ENCODE measurements at places on chromosomes 6 and 20.

DNA sequence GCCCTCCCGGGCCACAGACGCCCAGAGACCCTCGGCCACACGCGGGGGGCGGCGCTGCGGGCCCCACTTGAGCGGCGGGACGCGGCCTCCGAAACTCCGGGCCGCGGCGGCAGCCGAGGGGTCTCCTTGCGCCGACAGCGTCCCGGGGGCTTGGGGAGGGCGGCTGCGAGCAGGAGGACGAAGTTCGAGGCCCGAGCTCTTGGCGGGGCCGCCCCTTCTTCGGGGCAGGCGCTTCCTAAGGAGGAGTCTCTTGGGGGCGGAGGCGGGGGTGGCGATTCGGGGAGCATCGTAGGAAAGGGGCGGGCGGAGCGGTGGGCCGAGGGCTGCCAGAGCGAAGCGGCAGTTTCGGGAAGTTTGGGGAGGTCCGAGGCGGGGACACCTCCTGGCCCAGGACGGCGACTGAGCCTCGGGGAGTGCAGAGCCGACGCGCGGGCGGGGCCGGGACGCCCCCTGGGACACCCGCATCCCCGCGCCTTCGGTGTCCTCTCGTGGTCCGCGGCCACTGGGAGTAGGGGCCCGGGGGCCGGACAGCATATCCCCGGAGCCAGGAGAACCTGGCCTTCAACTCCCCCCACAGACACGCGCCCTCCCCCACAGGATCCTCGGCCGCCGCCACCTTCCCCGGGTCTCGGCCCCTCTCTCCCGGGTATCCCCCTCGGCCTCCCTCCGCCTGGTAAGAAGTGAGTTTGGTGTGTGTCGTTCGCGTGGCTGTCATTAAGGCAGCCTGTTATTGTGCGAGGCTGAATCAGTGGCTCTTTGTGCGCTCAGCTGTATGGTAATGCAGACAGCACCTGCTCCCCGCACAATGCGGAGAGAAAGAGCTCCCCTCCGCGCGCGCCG is 613 bp upstream of the DLL1 start:
- peak; percentile 74 for DNase-seq

DNA sequence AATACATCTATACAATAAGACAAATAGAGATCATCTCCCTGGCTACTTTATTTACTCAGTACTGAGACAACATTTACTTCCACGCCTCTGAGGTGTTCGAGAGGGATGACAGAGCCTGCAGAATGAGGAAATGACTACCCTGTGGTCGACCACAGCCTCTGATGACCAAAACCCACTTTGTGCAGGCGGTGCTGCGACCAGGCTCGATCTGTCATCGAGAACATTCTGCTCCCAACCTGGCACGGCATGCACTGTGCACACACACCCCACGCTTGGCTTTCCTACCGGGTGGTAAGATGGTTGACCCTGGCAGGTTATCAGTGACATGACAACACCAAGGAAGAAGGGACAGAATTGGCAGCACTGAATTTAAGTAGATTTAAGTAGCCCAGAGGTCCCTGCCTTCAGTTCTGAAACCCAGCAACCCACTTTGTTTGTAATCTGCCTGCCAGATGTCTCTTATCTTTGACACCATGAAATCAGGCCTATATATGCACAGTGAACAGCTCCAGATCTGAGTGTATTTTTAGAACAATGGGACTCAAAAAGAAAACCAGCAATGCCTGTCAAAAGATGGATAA is 42.6 kb downstream of the TTI1 start:
- peak; percentile 88 for DNase-seq

DNA sequence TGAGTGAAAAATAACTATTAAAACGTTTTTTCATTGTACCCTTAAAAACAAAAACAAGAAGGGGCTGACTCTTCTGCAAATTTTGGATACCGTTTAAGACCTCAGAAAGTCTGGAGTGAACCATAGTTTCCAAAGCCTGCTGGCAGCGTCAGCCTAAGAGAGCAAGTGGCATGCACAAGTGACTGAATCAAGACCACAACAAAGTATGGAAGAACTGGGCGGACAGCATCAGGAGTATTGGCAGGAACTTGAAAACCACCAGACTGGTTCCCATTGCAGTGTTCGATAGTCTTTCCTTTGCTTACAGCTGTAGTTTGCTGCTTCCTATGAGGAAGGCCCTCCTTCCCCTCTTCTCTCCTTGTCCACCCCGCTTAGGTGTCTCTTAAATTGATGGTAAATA is 33.7 kb upstream of the MYLIP start:
- no peak for DNase-seq

DNA sequence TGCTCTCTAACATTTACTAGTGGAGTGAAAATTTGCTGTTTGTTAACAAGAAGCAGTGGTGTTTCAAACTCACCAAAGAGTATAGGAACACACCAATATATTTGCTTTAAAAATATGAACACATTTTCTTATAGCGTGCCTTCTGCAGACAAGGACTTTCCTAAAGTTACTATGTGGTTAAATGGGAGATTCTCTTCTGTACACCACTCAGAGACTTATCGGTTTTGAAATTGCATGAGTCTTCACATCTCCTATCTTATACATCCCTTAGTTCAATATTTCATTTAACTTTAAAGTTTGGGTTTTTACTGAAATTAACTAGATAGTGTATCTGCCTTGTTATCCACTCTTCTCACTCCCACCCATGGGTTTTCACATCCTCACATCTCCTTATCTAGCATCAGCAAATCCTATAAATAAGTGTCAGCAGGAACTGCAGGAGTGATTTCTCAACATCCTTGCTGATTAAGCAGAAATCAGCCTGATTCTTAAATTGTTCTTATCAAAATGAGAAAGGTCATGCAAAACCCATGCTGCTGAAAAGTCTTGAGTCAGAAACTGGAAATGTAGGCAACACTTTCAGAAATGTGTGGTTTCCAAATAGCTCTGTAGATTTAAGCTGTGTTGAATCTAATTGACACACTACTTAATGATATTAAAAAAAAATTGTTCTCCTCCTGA is 1075.6 kb upstream of the GJE1 start:
- DNase-seq: no peak

DNA sequence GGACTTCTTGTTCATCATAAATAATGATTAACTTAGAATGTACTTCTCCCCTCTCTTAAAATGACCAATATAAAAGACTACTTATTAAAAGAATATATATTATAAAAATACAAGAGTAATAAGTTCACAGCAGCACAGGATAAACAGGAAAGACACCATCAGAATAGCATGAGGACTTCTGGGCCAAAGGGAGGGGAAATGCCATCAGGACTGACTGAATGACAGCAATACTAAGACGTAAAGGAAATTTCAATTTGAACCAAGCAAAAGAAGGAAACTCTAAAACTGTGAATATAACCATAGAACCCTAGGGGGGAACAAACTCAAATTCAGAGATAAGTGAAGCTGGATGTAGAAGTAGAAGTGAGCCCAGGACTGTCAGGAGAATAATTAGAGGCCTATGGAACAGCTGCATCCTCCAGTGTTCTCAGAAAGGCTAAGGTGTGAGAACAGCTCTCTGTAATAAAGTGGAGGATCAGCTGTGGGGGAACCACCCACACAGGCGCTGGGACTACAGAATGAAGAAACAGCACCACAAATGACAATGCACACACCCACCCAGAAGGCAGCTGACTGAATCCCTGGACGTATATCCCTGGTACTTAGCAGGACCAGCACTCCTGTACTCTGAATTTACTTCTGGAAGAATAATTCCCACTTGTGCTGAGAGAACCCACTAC is 37.8 kb downstream of the ZHX3 start:
- peak; percentile 26 for DNase-seq

GRCh38 chr6:123931928-123932327 is 128.3 kb downstream of the NKAIN2 start:
- no peak for DNase-seq

- no peak for DNase-seq
Measured at GRCh38 chr6:166703149-166703710, 76.2 kb upstream of the RPS6KA2 start.

DNA sequence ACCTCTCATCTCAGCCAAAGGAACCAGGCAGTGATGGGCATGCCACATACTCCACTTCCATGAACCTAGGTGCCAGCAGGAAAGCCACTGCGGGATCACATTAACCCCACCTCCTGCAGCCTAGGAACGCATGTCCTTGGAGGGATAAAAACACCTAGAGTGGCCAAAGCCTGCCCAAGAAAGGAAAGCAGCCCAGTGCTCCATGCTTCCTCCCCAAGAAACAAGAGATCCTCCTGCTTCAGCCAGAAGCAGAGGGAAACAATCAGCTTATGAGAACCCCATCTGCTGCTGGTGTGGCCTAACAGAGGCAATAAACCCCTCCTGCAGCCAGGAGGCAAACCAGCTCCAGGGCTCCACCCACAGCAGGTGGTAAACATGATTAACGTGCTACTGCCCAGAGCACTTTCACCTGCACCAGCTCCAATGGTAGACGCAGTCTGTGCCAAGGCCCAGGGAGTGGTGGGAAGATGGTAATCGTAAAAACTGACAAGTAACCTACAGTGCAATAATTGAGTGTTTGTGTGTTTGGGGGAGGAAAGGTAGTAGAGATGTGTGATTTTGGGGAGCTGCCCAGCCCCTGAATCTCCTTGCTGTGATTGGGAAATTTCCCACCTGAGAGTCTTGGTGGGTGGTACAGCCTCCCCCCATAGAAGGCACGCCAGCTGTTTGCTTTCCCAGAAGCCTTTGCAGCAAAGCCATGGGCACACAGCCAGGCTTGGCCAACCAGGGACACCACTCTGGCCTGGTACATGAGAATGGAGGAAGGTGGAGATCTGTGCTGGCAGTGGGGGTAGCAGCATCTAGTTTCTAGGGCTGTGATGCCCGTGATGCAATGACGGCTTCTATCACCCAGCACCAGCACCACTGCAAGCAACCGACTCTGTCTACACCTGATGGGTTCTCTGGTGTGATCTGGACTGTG is 50.6 kb upstream of the TBC1D7 start:
- DNase-seq: no peak

DNA sequence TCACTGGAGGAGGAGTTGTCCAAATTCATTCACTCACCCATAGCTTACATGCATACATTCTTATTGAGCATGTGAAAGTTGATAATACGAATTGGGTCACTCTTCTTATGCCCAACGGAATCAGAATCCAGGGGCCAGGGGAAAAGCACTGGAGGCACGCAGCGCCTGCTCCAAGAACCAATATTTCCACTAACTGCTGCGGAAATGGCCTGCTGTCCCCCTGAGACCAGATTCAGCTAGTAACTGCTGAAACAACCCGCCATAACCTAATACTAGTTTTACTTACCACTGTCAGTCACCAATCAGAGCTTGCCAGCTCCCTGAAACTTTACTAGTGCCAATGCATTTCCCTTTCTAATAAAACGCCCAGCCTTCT is 641 bp upstream of the FKBP1A start:
- no peak for DNase-seq

DNA sequence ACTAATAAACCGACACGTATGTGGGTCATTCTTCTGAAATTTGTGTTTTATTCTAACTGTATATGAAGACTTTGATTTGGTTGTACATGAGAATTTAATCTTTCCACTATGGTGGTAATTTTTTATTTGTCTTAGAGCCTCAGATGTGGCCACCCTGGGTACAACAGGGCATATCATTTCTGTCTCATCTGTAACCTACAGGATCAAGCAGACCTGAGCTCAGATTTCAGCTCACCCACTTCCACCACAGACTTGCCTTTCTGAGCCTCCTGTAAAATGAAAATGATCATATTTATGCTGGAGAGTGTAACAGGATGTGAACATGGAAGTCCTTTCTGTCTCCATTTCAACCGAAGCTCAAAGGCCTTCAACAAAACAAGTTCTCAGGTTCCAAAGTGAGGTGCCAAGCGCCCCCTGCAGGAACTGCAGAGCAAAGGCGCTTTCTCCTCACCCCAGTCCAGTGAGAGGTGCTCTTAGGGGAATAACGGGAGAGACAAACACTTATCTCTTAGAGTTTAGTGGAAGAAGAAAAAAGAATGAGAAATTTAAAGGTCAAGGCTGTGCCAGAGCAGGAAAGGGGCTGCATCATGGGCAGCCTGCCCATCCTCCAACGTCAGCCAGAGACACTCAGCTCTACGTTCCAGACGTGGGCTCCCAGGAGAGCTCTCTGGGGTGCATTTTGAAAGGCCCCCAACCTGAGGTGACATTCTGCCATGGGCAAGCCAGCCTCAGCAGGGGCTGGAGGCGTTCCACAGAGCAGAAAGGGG is 23.0 kb upstream of the CD24 start:
- peak; percentile 79 for DNase-seq

GRCh38 chr6:162710419-162710818 is 17.1 kb downstream of the PRKN start:
- no peak for DNase-seq

GRCh38 chr20:11409561-11409960 is 508.1 kb upstream of the BTBD3 start:
- DNase-seq: no peak

GRCh38 chr6:137775720-137776119 is 91.3 kb upstream of the TNFAIP3 start:
- DNase-seq: no peak

GRCh38 chr20:50469176-50469723 is 40.9 kb upstream of the PTPN1 start:
- no peak for DNase-seq

DNA sequence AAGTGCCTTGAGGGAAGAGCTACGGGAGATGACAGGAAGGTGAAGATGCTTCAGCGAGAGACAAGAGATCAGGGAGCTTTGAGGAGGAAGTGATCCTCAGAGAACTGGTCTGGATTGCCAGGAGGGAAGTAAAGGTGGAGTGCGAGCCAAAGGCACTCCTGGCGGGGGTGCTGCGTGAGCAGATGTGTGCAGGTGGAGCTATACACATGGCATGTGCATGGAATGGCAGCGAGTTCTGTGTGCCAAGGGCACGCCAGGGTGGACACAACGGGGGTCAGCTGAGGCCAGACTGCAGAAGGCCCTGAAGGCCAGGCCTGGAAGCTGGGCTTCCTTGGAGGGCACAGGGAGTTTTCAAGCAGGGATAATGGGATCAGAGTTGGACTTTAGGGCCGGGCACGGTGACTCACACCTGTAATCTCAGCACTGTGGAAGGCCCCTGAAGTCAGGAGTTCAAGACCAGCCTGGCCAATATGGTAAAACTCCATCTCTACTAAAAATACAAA is 6.2 kb downstream of the PXMP4 start:
- DNase-seq: no peak

GRCh38 chr6:41535766-41536165 is 10.4 kb upstream of the FOXP4 start:
- no peak for DNase-seq

GRCh38 chr6:17585766-17586490 is 14.2 kb upstream of the FAM8A1 start:
- DNase-seq: no peak

DNA sequence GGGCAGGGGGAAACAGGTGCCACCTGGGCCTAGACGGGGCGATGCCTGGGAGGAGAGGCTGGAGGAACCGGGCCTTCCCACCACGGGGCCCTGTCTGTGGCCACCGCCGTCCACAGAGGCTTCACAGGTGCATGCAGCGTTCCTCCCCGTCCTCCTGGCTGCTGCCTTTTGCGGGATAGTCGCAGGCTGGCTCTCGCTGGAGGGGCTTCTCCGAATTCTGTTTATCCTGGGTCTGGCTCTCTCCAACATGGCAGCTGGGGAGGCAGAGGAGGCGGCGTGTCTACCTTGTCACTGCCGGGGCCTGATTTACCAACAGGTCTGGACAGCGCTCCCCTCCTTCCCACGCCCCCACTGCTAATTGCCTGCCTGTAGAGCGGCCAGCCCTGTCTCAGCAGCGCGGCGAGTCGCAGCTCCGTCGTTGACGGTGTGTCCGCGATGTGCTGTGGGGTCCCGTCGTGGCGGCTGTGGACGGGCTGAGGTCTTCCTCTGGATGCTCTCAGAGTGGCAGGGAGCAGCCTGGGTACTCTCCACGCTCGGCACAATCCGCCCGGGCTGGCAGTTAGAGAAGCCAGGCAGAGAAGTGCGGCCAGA is 262.9 kb downstream of the TAF4 start:
- no peak for DNase-seq

Measured in GM13977 (cell line).